ENCODE measurements at places on chromosomes 7 and 10.

- no peak for DNase-seq
Measured at GRCh38 chr7:44045226-44046014, 918 bp downstream of the DBNL start.

- DNase-seq, result no peak
Measured at GRCh38 chr10:67151471-67151870, 225.6 kb downstream of the LRRTM3 start.

DNA sequence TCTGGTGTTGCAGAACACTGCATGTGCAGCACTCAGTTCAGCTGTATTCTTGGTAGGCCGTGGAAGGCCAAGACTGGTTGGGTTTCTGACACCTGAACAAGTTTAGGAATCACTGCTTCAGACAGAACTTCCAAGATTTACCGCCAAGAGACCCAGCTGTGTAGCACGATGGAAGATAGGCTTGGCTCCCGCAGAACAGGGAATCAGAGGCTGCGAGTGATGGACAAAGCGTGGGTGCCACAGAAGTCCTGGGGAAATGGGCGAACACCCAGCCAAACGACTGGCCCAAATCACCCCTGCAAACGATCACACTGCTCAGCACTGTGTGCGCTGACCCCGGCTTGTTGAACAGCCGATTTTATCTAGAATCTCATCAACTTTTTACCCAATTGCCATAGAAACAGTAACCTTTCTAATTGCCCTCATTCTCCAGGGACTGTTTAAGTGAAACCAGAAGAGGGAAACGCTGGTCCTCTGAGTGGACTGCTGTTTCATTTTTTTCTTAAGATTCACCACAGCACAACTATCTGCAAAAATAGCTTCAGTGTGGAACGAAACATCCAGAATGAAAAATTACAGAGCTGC is 17.9 kb downstream of the ZFAND2A start:
- DNase-seq, result no peak

GRCh38 chr7:85004402-85004801 is 182.5 kb downstream of the SEMA3D start:
- DNase-seq, result no peak

DNA sequence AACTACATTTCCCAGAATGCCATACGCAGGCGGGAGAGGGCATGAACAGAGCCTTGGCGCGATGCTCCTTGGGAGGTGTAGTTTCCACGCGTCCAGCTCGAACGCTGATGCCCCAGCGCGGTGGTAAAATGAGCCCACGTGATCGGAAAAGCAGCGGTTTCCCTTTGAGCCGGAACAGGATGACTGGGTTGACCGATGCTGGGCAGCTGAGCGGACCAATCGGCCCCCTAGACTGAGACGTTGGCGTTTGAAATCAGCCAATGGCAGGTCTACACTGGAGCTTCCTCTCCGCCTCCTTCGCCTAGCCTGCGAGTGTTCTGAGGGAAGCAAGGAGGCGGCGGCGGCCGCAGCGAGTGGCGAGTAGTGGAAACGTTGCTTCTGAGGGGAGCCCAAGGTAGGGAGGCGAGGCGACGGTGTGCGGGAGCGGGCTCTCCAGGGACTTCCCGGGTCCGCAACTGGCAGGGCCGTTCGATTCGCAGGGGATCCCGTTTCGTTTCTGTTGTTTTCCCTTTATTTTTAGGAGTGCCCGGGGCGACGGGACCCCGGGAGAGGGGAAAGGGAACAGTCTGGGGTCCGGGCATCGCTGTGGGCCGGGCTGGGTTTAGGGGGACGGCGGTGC is at the start of gene BUB3:
TSS of gene BUB3 (plus strand) at position 311 of the 619 bp plus-strand sequence. CDS start 516 bp downstream, outside the sequence.
- peak; percentile 100 for DNase-seq

DNA sequence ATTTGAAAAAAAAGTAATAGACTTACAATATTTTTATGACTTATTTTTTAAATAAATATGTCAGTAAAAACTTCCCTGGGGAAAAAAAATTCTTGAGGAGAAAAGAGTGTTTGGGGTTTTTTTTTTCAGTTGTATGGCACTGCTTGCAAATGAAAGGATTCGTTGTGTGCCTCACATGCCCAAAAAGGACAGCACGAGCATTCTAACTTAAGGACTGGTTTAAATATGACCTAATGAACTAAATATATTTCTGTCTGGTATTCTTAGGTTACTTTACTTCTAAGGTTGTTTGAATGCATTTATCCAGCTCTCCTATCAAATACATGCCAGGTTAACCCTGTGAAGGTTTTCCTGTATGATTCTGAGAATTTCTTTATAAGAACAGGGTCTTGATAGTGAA is 988 bp upstream of the CD36 start:
- no peak for DNase-seq

DNA sequence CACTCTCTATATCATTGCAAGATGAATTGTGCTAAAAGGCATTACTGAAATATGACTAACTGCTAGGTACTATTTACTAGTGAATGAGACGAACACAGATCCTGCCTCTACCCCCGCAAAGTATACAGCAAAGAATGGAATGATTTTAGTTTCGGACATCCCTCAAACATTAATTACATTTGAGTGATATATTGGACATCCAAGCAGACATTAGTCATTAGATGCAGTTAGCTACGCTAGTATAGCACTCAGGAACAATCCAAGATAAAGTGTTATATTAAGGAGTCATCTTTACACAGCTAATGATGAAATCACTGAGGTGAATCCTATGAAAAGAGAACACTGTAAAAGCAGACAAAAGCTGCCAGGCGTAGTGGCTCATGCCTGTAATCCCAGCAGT is 7.3 kb upstream of the TAF3 start:
- DNase-seq, result no peak

DNA sequence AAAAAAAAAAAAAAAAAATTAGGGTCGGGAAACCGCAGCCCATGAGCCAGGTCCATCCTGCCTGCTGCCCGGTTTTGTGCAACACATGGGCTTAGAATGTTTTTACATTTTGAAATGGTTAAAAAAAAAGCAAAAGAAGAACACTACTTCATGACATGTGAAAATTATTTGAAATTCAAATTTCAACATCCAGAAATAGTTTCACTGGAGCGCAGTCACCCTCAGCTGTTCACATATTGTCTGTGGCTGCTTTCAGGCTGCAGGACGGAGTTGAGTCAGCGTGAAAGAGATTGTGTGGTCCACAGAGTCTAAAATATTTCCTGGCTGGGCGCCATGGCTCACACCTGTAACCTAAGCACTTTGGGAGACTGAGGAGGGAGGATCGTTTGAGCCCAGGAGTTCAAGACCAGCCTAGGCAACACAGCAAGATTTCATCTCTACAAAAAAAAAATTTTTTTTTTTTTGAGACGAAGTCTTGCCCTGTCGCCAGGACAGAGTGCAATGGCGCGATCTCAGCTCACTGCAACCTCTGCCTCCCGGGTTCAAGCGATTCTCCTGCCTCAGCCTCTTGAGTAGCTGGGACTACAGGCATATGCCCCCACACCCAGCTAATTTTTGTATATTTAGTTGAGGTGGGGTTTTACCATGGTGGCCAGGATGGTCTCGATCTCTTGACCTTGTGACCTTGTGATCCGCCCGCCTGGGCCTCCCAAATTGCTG is 63.9 kb upstream of the ECHDC3 start:
- no peak for DNase-seq

GRCh38 chr7:81669476-81670105 is 100.3 kb downstream of the HGF start:
- DNase-seq, result no peak

DNA sequence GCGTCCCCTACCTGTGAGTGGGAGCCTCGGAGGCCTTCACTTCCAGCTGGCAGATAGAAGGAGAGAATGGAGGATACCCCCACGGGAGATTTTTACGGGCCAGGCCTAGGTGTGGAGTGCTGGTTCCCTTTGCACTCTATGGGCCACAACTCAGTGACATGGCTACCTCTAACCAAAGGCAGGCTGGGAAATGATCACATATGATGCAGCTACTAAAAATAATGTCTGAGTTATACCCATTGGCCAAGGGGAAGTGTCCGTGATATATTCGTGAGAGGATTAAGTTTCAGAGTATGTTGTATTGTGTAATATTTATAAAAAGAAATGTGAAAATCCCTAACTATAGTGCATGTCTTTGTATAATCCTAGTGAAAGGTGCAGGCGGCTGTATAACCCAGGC is 13.5 kb upstream of the HIPK2 start:
- no peak for DNase-seq

GRCh38 chr10:31456468-31456867 is 137.5 kb downstream of the ZEB1 start:
- no peak for DNase-seq

GRCh38 chr7:134060874-134061273 is 66.3 kb upstream of the LRGUK start:
- no peak for DNase-seq

DNA sequence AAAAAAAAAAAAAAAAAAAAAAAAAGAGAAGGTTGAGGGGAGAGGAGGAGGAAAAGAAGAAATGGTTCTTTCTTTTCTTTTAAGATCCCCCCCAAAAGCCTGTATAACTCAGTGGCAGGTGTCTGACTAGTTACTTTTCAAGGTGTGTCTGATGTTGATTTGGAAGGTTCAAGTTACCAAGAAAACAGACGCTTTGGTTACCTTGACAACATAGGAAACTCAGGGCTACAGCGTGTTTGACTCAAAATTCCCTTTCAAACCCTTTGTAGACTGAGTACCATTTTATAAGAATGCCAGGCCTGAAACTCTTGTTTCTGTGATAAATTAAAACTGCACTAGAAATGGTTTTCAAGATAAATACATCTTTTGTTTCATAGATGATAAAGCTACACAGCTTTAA is 286.8 kb downstream of the SKIDA1 start:
- DNase-seq, result no peak

DNA sequence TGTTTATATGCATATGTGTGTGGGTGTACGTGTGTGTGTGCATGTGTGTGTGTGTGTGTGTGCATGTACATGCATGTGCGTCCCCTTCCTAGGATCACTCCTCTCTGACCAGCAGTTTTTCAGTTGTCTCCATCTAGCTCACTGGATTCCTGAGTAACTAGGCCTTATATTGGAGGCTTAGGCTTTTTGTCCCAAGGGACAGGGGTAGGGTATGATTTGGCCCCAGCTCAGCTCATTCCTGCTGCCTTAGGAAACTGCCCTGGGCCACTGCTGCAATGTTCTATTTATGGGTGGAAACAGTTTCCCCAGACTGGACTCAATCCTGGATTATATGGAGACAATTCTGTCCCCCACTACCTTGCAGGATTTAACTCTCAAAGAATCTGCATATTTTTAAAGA is 68.8 kb upstream of the SDK1 start:
- DNase-seq, result no peak

GRCh38 chr10:13221572-13221971 is 12.6 kb downstream of the UCMA start:
- DNase-seq, result no peak

- no peak for DNase-seq
Measured at GRCh38 chr7:121621937-121622336, 225.8 kb upstream of the FAM3C start.

GRCh38 chr7:157969995-157970394 is 617.6 kb downstream of the PTPRN2 start:
- no peak for DNase-seq

GRCh38 chr7:12630513-12630819 is 57.0 kb upstream of the ARL4A start:
- DNase-seq, result no peak

DNA sequence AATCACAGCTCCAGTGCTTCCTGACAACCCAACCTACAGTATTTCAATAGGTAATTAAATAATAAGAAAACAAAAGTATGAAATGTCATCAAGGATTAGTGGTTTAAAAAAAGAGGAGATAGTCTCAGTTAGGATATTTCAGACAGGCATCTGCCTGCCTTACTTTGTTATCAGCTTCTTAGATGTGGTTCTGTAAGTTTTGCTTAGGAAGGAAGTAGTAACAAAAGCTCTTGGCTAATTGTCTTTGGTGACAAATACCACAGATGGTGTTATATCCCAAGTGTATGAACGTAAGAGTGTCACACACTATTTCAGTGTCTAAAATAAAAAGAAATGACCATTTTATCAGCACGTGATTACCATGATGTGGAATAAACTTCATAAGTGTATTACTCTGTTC is 9.8 kb upstream of the ACTA2 start:
- DNase-seq, result peak; percentile 44

DNA sequence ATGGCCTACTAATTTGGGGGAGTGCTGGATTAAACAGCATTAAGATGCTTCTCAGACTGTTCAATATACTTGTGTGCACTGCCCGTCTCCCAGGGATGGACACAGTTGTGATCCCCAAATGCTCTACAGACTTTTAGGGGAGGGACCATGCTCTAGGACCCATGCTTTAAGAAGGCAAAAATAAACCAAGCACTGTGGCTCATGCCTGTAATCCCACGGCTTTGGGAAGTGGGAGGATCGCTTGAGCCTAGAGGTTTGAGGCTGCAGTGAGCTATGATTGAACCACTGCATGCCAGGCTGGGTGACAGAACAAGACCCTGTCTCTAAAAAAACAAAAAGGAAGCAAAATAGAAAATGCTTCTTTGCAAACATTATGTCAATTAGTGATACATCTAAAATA is 102.6 kb downstream of the VOPP1 start:
- DNase-seq, result no peak

- no peak for DNase-seq
Measured at GRCh38 chr10:29688230-29688661, 53.5 kb upstream of the SVIL start.

GRCh38 chr10:6217611-6218010 is 14.9 kb downstream of the PFKFB3 start:
- no peak for DNase-seq
